Activated T-helper 17 cell treated with anti-CD3 and anti-CD28 coated beads, Interleukin-2, amount 50 U/mL, for 72 hours (primary cell): ENCODE measurements at places on chromosomes 2 and 18. TPM values are rescaled to one million over a fixed set of nuclear protein-coding genes. Genes with fewer than 3 reads are reported as not detected.

Gene SKOR2
- not detected for total RNA-seq

Gene MOGAT1
- total RNA-seq: not detected

Gene HTR2B
- not detected for total RNA-seq

DNA sequence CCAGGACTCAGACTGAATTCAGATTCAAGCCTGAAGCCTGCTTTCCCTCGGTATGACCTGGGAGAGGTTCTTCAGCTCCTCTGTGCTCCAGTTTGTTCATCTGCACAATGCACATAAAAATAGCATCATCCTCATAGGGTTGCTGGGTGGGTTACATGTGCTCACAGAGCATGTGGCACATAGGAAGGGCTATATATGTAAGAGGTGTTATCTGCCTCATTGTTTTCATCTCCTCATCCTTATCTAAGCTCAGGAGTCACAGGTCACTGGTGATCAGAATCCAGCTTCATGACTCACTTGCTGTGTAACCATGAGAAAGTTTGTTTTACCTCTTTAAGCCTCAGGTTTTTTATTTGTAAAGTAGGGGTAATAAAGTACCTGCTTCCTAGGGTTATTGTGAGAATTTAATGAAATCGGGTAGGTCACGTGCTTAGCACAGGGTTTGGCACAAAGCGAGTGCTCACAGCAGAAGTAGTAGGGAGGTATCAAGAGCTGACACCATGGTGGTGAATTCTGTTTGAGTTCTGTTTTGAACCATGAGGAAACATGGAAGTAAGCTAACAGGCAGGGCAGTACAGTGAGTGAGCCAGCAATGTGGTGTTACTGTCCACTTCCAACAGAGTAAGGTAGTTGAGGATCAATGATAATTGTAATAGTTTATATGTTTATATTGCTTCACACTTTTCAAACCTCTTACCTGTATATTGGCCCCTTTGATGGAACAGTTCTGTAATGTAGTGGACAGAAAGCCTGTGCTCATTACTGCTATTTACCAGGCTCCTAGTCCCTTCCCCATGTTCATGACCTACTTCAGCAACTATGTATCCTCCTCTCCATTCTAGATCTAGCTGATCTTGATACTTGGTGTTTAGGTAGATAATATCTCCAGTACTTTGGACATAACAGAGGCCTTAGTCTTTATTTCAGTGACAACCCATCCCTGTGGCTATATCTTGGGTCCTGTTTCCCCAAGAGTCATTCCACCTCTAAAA, 141.4 kb upstream of the LTBP1 start:
- ATAC-seq: no peak

DNA sequence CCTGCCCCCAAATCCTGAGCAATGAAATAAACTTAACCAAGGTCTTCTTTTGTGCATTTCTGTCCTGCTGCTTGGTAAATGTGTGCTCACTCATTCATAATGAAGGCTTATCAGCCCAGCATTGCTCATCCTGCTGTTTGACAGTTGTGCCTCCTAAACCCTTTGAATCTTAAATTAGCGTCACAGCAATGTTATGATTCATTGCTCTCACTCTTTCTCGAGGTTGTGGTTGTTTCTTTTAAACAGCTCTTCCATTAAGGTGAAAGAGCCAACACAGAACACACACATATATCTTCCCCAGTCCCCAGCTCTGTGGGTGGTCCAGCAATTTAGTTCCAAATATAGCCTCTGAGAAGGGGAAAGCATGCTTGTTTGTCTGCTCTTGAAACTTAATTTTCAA, 84.0 kb downstream of the EVA1A start:
- ATAC-seq: peak; percentile 46

DNA sequence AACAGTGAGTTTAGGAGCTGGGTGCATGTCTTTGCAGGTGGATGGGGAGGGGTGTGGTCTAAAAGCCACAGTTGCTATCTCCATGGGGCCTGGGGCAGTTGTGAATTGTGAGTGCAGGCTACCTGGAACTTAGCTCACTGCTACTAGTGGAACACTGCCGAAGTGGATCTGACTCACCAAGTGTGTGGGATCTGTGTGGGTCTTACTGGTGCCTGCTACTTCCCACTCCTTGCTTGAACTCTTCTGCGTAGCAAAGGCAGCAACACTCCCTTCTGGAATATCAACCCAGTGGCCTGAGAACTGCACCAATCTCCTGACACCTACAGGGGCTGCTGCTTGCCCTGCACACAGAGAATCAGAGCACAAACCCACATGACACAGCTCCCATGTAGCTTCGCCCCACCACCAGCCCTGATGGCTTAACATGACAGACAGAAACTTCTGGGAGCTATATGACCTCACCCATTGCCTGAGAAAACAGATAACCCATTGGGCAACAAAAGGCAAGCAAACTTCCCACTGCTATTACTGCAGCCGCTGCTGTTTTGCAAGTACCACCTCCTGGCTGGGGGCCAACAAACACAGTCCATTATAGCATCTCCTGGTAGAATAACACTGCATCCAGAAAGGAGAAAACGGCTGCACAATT, 455.1 kb upstream of the DDX18 start:
- ATAC-seq: no peak

Gene MC5R
- not detected for total RNA-seq
